Caco-2 (cell line): ENCODE measurements at places on chromosomes 13 and 19. TPM values are rescaled to one million over a fixed set of nuclear protein-coding genes. Genes with fewer than 3 reads are reported as not detected.

The ZNF443 gene
- total RNA-seq, result 5.1 and 6.1 TPM in 2 replicates

The IQCN gene
- 1.5 and 2.1 TPM in 2 replicates for total RNA-seq

The POSTN gene
- total RNA-seq, result 0.21 and 0.29 TPM in 2 replicates

The PLVAP gene
- total RNA-seq, result not detected in 2 replicates

The C5AR1 gene
- 0.48 and 1.3 TPM in 2 replicates for total RNA-seq
